ENCODE measurements at places on chromosomes 4 and X. TPM values are rescaled to one million over a fixed set of nuclear protein-coding genes. Genes with fewer than 3 reads are reported as not detected.
A peak's percentile ranks its signal among the peaks of the same experiment; 100 is the strongest.

RNF128 gene
- 14.8 TPM for total RNA-seq

RGN gene
- total RNA-seq = 3.5 TPM

FGFBP1 gene
- total RNA-seq = 21.7 TPM

NAT8L gene
- 14.9 TPM for total RNA-seq

COL25A1 gene
- total RNA-seq = 9.2 TPM

RAB9B gene
- 2.8 TPM for total RNA-seq

ITM2A gene
- 5.9 TPM for total RNA-seq

CSAG2 gene
- 0.40 TPM for total RNA-seq

SPARCL1 gene
- total RNA-seq = 0.38 TPM

ITGB1BP2 gene
- 3.6 TPM for total RNA-seq

HTN1 gene
- not detected for total RNA-seq

MAGEA8 gene
- total RNA-seq = 0.21 TPM

ALAS2 gene
- total RNA-seq = not detected

GRCh38 chr4:185730387-185730786, 81.6 kb downstream of the SORBS2 start:
- DNase-seq = no peak

GRCh38 chrX:100643212-100643611, 787 bp upstream of the SRPX2 start:
- no peak for DNase-seq

DNA sequence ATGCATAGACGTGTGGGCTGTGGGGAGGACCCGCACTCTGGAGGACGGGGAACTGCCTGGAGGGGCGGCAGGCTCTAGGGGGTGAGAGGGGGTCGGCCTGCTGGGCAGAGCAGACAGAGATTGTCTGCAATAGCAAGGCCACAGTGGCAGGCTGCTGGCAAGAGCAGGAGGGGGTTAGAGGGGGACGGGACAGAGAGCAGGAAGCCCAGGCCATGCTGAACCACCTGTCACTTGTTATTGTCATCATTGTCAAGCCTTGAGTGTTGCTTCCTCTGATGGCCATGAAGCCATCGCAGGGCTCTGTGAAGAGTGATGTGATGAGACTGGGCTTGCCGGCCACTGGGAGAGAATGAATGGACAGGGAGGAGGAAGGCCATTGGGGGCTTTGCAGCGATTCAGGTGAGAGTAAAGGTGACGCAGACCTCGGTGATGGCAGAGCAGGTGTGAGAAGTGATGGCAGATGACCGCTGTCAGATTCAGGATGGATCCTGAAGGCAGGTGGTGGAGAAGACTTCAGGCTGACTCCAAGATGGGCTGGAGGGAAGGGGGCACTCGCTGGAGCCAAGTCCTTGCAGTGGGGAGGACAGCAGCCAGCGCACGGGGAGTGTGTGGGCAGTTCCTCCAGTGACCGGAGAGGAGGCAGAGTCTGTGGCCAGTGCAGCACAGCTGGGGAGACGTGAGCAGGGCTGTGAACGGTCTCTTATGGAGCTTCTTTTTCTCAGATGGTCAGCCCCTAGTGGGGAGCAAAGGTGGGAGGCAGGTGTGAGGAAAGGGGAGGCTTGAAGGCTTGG, 43.6 kb downstream of the HTT-AS start:
- DNase-seq = no peak

GRCh38 chr4:77178560-77178959, 21.6 kb downstream of the CCNG2 start:
- DNase-seq = no peak

- DNase-seq = peak; percentile 99
These were observed at the start of gene SMIM14 for GRCh38 chr4:39638354-39639239. TSS of gene SMIM14 (minus strand) at chr4:39638865. CDS start at chr4:39605145, 33,720 bp downstream.

GRCh38 chr4:8410641-8411271, 29.8 kb downstream of the ACOX3 start:
- no peak for DNase-seq

DNA sequence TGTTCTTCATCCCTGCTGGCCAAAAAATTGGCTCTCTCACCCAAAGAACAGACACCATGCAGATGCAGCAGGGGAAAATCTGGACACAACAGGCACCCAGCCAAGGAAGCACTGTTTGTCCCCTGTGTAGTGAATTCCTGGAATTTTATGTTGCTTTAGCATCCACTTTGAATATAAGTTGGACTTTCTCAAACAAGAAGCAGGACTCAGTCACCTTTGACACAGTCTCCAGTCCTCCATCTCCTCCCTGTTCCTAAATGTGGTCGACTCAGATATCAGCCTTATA, 11.8 kb downstream of the ZNF182 start:
- DNase-seq = no peak

DNA sequence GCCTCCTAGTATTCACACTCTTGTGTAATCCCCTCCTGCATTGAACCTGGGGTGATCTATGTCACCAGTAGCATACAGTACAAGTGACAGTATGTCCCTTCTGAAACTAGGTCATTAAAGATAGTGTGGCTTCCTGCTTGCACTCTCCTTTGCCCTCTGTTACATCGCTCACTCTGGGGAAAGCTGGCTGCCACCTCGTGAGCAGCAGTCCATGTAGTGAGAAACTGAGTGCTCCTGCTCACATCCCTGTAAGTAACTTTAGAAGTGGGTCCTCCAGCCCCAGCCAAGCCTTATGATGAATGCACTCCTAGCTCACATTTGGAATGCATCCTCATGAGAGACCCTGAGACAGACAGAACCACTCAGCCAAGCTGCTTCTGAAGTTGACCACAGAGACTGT, 89.8 kb upstream of the TNIP3 start:
- no peak for DNase-seq

DNA sequence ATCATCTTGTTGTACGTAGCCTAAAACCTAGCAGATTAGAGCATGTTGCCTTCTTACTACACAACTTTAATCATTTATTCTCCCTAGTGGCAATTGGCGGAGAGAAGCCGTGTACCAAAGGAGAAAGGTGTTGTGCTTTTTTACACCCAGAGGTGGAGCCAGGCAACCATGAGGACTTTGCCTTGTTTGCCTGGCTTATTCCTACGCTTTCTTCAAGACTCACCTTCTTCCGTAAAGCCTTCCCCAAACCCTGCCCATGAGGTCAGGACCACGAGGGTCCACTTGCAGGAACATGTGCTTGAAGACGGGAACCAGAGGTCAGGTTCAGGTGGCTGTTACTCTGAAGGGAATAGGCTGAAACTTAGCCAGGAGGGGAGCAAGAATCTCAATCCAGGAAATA, 290.5 kb downstream of the RAB28 start:
- no peak for DNase-seq

GRCh38 chr4:76856243-76857073, 41.5 kb downstream of the SOWAHB start:
- no peak for DNase-seq

GRCh38 chr4:8274765-8275547, 5.4 kb downstream of the HTRA3 start:
- DNase-seq = peak; percentile 85

DNA sequence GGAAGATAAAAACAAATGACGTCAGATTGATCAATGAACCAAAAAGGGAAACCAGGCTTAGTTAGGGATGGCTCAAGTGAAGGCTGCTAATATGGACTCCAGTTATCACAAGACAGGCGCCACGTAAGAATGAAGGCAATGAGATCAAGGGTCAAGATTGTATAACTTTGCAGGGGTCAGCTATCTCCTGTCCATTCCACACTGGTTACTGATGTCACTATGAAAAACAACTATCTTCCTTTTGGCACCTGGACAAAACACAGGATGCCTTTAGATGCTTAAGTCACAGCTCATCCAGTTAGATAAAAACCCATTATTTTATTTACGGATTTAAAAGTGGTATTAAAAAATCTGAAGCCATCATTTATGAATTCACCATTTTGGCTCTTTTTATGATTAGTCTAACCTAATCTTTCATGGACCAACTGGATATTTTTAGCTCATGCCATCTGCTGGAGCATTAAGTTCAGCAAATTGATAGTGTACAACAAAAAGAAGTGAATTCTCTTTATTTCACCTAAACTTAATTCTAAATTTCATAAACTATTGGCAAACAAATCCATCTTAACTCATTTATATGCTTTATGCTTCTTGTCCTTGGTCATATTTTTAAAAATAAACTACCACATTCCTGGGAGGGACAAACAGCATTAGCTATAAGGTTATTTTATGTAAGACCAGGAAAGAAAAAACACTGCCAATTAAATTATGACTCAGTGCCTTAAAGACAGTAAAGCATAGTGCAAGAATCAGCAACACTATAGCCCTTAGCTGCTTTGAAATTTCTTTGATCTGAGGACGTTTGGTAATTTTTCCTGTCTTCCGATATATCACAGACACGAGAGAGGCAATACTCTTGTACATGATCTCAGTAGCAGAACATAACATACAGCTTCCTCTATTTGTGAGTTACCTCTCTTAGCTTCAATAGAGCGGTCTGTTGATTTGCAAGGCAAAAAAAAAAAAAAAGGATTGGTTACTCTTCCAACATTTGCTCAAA, 27.0 kb downstream of the DHX15 start:
- no peak for DNase-seq

DNA sequence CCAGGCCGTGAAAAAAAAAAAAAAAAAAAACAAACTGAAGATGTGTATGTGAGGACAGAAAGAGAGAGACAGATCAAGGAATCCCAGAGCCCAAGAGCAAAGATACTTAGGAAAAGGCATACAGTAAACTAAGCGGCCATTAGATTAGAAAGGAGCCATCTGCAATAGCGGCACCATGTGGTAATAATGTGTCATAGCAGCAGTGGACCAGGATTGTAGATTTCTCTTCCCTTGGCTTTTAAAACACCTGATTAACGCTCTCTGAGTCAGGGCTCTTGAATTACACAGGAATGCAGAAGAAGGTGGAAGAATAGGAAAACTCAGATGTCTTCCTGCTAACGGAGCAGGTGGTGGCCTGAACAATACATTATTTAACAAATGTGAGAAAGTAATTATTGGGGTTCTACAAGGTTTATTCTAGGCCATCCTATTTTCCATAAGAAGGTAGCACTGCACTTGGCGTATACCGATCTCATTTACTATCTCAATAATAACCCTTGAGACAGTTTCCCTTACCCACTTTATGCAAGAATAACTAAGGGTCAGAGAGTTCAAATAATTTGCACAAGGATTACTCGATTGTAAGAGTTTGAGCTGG, 182.7 kb downstream of the KCNIP4 start:
- DNase-seq = no peak

- DNase-seq = no peak
These were observed 38.6 kb upstream of the MSMO1 start for GRCh38 chr4:165288639-165289422.

- no peak for DNase-seq
These were observed 56.4 kb downstream of the C4orf33 start for GRCh38 chr4:129152350-129152749.

DNA sequence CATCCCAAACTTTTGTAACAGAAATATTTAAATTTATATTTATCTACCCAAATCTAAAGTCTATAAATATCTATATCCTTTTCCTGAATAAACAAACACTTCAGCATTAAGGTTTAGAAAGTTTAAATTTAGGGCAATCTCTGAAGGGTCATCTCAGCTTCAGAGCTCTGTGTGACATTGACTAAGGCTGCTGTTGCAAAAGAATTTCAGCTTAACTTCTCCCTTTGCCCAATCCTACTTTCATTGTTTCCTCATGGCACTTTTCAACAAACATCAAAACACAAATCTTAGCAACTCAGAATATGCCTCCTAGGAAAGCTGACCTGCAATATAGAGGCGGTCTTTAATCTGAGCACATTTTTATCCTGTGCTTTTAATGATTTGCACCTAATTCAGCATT, 79.7 kb upstream of the BANK1 start:
- no peak for DNase-seq

DNA sequence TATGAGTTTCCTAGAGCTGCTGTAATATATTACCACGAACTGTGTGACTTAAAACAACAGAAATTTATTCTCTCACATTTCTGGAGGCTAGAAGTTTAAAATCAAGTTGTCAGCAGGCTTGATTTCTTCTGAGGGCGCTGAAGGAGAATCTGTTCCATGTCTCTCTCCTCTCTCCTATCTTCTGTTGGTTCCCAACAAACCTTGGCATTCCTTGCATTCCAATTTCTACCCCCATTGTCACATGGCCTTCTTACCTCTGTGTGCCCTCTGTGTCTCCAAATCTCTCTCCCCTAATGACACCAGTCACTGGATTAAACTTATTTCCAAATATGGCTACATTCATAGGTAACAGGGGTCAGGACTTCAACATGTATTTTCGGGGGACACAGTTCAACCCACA, 672.7 kb downstream of the RPA4 start:
- DNase-seq = no peak

DNA sequence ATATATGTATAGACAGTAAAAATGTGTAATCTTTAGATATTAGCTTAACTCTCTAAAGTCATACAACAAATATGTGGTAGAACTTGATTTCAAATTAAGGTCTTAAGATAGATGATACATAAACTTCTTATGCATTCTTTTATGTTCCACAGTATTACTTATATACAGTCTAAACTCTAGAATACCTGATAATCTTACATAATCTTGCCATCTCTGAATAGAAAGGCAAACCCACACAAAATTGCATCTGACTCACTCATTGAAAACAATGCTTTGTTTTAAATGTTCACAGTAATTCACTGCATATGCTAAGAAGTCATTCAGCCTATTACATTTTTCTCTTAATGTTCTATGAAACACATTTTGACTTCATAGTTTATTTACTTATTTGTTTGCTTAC, 10.1 kb downstream of the SULT1B1 start:
- no peak for DNase-seq

- no peak for DNase-seq
These were observed 168.6 kb downstream of the COX18 start for GRCh38 chr4:72900952-72901351.
